Posterior vena cava (tissue), 2 donors: ENCODE measurements at places on chromosomes 5 and 9. TPM values are rescaled to one million over a fixed set of nuclear protein-coding genes. Genes with fewer than 3 reads are reported as not detected.

The SVEP1 gene
- 97.9 TPM for total RNA-seq

The TMEM252 gene
- not detected for total RNA-seq

The WDR38 gene
- total RNA-seq: not detected

The ARL14EPL gene
- not detected for total RNA-seq

The CAMK4 gene
- 0.69 TPM for total RNA-seq

The WDR31 gene
- total RNA-seq: 2.3 TPM
